ENCODE measurements at places on chromosomes 12 and 14.

DNA sequence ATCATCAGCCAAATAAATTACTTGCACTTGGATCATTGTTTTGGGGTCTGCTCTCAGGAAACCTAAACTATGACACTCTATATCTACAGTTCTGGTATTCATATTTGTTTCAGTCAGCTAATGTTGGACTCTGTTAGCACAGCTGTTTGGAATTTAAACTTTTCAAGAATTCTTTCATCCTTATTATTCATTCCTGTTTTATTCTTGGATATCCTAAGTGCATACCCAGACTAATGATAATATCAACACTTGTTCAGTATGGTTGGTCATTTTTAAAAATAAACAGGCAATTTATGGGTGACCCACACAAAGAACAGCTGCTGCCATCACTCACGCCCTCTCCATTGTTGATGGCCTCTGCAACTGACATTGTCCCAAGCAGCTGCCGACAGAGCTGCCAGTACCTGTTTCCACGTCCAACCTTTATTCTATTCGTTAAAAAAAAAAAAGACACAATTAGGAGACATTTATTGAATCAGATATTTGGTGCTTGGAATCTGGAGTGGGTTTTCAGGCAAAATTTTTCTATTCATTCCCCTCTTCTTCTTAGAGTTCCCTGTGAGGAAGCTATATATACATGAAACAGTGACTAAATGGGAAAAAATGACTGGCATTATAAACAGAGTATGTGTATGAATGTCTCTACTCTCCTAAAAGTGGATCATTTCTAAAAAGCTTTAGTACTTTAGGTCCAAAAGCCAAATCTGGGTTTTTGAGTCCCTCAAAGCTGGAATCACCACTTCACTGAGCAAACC is 252.1 kb upstream of the NAV3 start:
- DNase-seq = no peak

DNA sequence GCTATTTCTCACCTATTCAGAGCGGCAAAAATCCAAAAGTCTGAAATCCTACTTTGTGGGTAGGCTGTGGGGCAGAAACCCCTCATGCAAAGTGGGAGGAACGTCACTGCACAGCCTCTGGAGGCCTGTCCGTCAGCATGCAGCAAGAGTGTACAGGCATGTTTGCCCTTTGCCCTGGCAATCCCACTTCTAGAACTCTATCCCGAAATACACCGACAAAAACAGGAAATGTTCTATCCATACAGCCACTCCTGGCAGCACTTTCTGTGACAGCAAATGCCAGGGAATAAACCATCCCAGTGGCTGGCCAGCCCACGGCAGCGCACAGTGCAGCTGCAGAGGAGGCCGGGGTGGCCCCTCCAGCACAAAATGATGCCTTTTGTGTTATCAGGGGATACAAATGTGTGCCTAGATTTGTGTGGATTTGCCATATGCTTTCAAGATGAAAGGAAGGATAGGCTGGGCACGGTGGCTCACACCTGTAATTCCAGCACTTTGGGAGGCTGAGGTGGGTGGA is 39.7 kb downstream of the AMN start:
- no peak for DNase-seq

- no peak for DNase-seq
Observed at GRCh38 chr12:46296822-46297221, 28.0 kb upstream of the SLC38A1 start.

DNA sequence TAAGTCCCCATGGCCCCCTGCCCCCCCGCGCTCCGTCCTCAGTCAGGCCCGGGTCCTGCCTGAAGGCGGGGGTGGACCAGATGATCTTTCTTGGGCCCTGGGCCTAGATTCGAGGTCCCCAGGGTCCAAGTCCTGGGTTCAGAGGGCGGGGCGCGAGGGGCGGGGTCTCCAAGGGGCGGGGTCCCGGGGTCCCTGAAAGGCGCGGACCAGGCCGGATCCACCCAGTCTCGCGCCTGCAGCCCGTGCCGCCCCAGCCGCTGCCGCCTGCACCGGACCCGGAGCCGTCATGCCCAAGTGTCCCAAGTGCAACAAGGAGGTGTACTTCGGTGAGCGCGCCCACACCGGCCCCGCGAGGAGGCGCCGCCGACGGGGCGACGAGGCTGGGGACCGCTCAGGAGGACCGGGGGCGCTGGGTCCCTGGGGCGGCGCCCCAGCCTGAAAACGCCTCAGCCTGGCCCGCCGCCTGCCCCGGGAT is 325 bp downstream of the CRIP1 start:
- peak; percentile 67 for DNase-seq

DNA sequence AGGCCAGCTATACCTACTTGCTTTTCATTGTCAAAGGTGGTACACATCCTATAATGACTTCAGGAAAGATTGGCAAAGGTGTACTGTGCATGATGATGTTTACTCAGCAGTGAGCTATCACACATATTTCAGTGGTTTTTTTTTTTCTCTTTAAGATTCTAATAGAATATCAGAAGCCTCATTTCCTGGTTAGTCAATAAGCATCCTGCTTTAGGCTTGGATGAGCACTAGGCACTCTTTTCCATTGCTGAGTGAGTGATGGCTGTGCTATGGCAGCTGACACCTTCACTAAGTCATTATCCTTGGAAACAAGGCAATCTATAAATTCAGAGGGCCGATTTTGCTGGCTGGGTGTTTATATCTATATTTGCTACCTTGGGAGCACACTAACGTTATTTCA is 161.1 kb upstream of the RASSF8 start:
- DNase-seq = no peak

DNA sequence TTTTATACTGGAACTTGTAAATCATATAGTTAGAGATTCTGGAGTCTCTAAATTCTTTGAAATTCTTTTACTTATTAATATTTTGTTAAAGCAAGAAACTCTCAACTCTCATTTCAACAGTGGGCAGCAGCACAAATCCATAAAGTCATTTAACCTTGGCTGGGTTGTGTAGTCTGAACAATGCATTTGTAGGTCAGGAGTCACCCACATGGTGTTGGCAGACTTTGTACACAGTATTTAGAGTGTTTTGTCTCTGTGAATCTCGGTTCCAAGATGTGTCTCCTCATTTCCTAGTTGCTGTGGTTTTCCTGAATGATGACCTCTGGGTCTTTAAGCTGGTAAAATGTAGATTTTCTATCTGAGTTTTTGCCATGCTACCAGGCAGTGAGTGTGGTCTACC is 20.8 kb upstream of the STRAP start:
- DNase-seq = no peak

All from CD4-positive, alpha-beta T cell (primary cell).